ENCODE measurements at places on chromosomes 7 and 10. TPM values are rescaled to one million over a fixed set of nuclear protein-coding genes. Genes with fewer than 3 reads are reported as not detected.

Gene TMEM178B
- 0.80 TPM for total RNA-seq

Gene PNLIP
- total RNA-seq = not detected

Gene ICA1
- 1.3 TPM for total RNA-seq

Gene EVX1
- total RNA-seq = not detected

Gene HACD1
- total RNA-seq = 0.86 TPM

Gene ACBD7
- total RNA-seq = 3.0 TPM

Gene BHLHA15
- total RNA-seq = not detected

Gene AGR3
- total RNA-seq = not detected

Gene CYP2C19
- total RNA-seq = not detected

Gene SPRN
- not detected for total RNA-seq

Gene IDI2
- total RNA-seq = not detected

Gene TLX1
- not detected for total RNA-seq

Gene SVOPL
- total RNA-seq = 1.0 TPM

Gene RARRES2
- not detected for total RNA-seq

Gene TSPAN13
- total RNA-seq = 0.57 TPM

Gene GIMAP1
- total RNA-seq = 18.8 TPM

Gene CALHM1
- total RNA-seq = 0.25 TPM

Gene PLEKHS1
- not detected for total RNA-seq

Gene LGI1
- not detected for total RNA-seq

Gene DPP6
- not detected for total RNA-seq

Gene TRIM56
- total RNA-seq = 60.0 TPM

Gene NPM3
- 36.3 TPM for total RNA-seq

Gene OR2A12
- not detected for total RNA-seq

Gene ARHGEF35
- 3.6 TPM for total RNA-seq

Gene DGKI
- 0.34 TPM for total RNA-seq

Gene CBX3
- 223 TPM for total RNA-seq

Gene ARHGAP22
- total RNA-seq = not detected

Gene CDC14C
- not detected for total RNA-seq

Gene EPHA1
- 0.73 TPM for total RNA-seq

Gene FGFBP3
- 1.3 TPM for total RNA-seq

Gene PLCE1
- total RNA-seq = 0.02 TPM

Gene CAV2
- total RNA-seq = not detected

Gene SNX8
- total RNA-seq = 27.8 TPM

Gene UPK3B
- 1.1 TPM for total RNA-seq

Gene NUTM2E
- not detected for total RNA-seq

Gene CALML5
- total RNA-seq = not detected

Gene PPP1R3C
- not detected for total RNA-seq

Gene ENTPD7
- 8.3 TPM for total RNA-seq

Gene RAB19
- total RNA-seq = 9.5 TPM

Measured in T-helper 2 cell treated with Interferon-gamma antibody and Interleukin-4, amounts not matched to agents 100 ng/mL and 5 ng/mL, for 36 hours (primary cell).